AG10803 (cell line): ENCODE measurements at places on chromosomes 2 and 18.

DNA sequence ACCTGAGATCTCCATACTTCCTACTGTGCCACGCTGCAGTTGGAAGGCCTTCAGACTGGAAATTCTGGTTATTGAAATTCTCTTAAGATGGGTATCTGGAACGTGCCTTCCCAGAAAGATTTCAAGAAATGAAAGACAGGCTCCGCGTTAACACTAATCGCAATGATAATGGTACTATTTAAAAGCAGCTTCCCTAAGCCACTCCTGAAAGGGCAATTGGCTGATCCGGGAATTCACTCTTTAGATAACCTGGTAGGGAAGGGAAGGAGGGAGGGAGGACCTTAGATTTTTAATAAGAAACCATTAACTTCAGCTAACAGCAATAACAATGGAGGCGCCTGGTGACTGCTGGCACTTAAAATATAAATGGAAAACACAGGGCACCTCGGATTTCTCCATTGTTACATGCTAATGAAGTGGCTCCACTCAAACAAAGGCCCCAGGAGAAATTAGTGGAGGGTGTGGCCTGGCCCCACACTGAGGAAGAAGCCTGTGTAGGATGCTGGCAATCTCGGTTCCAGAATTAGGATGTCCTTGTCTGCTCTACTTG is 22.5 kb upstream of the MTA3 start:
- DNase-seq: no peak

- peak; percentile 100 for DNase-seq
Measured at GRCh38 chr2:176491172-176491904, 222.1 kb downstream of the MTX2 start.

- no peak for DNase-seq
Measured at GRCh38 chr2:7132753-7133152, 215.5 kb downstream of the RNF144A start.

DNA sequence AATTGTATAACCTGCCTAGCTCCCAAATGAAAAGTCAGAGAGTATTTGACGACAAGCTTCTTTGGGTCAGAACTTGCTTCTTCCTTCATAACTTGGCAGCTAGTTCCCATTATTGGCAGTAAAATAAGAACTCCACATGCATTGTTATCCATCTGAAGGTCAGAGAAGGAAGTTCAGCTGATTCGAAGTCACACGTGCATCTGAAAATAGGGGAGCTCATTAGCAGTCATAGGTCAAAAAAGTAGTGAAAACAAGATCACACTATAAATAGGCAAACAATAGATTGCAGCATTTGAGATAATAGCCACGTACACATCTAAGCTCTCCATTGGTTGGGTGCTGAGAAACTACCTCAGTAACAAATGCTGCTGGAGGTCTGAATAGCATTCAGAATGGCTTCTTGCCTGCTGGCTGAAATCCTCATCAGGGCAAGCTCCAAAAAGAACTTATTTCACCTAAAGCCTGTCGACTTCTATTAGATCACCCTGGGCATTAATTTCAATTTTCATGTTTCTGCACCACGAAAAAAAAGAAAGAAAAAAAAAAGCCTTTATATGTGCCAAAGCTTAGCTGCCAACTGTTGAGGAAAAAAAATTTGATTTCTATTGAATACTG is 1492.9 kb upstream of the CELF4 start:
- DNase-seq: no peak

GRCh38 chr2:205496370-205496769 is 185.9 kb upstream of the NRP2 start:
- DNase-seq: no peak

DNA sequence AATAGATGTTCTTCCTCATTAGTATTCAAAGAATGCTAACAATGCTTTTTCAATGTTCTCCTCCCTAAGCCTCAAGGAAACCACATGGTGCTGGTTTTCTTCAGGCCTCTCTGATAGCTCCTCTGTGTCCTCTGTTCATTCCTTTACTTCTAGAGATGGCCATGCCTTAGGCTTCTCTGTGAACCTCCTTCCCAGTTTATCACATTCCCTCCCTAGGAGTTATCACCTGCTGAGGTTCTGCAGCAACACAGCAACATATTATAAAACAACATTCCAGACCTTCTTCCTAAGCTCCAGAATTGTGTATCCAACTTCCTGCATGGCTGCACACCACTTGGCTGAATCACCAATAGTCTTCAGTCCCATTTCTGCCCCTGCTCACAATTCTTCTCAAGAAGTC is 325.5 kb downstream of the IRS1 start:
- peak; percentile 9 for DNase-seq

GRCh38 chr18:55073834-55074233 is 114.6 kb upstream of the CCDC68 start:
- DNase-seq: no peak

DNA sequence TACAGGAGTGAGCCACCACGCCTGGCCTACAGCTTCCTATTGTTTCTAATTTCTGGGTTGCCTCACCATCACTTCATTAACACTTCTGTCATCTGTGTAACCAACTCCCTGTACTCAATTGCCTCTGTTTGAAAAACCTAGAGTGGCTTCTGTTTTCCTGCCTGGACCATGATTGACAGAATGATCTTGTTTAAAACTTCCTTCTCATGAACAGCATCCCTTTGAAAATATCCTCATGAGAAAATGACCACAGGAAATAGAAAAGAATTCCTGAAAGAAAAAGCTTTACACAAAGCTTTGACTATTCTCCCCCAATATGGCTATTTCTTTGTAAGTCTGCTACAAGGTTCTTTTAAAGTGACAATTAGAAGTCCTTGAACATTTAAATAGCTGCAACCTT is 672.3 kb downstream of the ARHGAP15 start:
- DNase-seq: no peak

DNA sequence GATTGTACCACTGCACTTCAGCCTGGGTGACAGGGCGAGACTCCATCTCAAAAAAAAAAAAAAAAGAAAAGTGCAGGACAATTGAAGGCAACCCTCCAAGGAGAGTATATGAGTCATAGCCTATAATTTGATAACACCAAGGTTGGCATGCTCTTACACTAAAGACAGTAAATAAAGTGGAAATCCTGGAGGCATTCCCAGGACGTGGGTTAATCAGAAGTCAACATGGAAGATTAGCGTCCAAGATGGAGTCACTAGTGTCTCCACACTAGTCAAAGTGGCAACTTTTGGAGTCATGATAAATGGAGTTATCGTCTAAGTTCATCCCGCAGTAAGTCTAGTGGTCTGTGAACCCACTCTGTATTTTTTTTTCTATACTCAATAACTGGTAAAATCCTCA is 21.2 kb upstream of the UGGT1 start:
- peak; percentile 3 for DNase-seq

GRCh38 chr2:88545118-88545517 is 82.1 kb downstream of the EIF2AK3 start:
- DNase-seq: peak; percentile 11

DNA sequence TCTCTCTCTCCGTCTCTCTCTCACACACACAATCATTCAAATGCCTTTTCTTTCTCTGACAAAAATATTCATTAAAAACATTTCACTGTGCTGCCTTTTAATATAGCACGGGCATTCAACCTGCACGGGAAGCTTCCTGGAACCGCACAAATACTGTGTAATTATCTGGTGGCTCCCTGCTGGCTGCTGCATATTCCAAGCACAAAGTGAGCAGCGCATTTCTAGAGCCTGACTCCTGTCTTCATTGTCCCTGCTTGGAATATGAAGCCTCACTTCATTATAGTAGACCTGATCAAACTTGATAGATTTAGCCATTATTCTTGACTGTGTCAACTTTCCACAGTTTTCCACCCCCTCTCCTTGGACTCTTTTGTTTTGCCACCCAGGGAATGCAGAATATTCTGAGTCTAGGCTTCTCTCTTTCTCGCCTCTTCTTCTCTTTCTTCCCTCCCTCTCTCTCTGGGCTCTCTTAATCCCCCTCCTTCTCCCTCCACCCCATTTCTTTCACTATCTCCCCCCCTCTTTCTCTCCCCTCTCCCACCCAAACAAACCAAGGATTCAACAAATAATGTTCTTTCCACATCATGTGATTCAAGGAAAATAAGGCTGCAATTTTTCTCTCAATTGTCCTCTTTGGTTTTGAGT is 672.1 kb upstream of the FANCL start:
- no peak for DNase-seq

DNA sequence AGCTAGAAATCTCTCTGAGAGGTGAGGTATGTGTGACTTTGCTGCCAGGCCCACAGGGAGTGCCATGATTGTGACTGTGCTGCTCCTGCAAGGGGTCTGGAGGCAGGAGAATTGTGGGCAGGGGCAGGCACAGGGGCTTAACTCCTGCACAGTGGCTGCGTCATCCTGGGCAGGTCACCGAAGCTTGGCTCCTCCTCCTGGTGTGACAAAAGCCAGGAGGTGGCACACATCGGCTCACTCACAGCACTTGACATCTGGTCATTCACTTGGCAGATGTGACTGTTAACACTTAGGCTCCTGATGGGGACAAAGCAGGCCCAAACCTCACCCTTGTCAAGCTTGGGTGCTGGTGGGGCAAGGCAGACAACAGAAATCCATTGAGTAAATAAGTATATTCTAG is 36.4 kb upstream of the GLI2 start:
- DNase-seq: no peak

DNA sequence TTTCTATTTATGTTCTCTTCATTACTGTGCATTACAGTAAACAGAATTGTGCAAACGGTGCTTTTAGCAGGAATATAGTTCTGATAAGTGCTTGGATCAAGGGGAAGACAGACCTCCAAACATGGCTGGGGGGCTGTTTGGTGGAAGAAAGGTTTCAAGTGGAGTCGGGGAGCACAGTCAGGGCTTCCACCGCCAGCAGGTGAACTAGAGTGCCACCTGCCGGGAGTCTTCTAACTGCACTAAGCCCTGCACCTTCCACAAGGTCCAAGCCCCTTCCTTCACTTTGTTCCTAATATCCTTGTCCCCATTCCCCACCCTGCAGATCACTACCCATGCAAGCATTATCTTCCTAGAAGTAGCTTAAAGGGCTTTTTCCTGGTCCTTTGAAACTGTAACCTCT is 11.1 kb downstream of the ONECUT2 start:
- no peak for DNase-seq

DNA sequence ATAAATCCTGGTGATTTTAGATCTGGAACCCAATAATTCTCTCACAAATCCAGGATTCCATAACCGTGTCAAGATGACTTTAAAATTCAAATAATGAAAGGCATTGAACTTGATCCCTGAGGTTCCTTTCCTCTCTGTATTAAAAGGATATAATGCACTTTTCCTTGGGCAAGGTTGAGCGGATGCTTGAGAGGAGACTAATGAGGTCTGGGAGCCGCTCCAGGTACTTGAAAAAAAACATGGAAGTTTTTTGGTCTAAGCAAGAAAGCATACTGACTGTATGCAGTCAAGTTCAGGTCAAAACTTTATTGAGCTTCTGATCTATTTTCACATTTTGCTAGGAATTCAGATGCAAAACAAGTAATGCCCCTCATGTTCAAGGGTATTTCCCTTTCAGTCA is 318.5 kb downstream of the RAD51AP2 start:
- no peak for DNase-seq

- DNase-seq: no peak
Measured at GRCh38 chr2:232008907-232009638, 47.6 kb downstream of the DIS3L2 start.

DNA sequence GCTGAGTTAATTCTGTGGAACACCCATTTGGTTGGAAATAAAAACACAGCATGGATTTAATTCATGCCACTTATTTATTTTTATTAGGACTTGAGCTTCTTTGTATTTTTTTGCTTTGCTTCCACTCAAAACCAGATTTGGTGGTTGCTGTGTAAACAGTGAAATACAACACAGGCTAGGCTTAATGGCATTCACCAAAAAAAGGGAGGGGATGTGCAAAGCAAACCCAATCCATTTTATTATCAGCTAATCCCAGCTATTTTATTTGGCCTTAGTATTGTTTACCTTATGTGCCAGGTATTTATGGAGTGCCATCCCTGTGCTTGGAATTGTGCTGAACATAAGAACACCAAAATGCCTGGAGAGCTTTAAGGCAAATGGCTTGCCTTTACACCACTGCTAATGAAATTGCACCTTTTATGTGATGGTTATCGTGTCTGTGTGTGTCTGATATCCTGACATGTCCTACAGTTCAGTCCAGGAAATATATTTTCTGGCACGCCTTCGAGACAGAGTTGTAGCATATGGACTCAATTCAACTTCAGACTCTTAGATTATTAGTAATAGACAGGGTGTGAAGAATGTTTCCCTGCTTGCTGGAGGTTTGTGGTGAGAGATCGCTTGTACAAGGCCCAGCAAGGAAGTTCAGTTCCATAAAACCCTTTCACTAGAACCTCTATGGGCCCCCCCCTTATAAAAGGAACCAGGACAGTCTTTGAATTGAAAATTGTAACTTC is 99.6 kb downstream of the PRPF40A start:
- peak; percentile 33 for DNase-seq

DNA sequence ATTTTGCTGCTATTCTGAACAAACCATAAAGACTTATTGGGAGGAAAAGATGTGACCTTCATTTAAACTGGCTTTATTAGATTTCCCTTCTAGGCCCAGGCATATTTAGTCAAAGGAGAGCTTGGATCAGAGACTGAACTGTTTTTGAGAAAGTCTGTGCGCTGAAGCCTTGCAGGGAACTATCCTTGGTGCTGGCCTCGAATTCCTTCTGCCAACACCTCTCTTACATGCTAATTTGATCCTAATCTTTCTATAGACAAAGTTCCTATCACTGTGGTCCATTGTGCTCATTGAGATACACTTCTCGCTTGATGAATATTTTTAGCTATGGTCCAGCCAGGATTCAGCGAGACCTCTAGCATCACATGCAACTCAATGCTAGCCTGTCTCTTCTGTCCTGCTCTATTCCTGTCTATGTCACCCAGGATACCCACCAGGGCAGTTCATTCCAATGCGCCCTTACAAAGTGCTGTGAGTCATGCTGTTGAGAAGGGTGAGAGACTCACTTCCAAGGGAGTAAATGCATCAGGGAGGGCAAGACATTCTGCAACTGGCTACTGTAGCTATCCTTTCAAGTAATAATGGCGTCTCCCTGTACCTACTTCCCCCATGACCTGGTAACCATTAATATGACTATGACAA is 356.7 kb upstream of the LYPD1 start:
- DNase-seq: no peak

- DNase-seq: no peak
Measured at GRCh38 chr2:191051177-191051576, 37.2 kb upstream of the STAT1 start.

GRCh38 chr2:16604236-16604635 is 61.4 kb downstream of the CYRIA start:
- DNase-seq: no peak

DNA sequence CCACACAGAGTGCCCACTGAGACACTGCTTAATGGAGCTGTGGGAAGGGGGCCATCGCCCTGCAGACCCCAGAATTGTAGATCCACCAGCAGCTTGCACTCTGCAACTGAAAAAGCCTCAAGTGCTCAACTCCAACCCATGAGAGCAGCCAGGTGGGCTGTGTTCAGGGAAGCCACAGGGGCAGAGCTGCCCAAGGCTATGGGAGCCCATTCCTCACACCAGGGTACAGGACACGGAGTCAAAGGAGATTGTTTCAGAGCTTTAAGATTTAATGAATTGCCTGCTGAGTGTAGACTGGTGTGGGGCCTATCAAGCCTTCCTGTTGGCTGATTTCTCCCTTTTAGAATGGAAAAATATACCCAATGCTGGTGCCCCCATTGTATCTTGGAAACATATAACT is 17.2 kb downstream of the TPO start:
- no peak for DNase-seq

GRCh38 chr18:9150121-9150520 is 13.5 kb downstream of the ANKRD12 start:
- no peak for DNase-seq
